ENCODE measurements at places on chromosomes 1 and 21.

DNA sequence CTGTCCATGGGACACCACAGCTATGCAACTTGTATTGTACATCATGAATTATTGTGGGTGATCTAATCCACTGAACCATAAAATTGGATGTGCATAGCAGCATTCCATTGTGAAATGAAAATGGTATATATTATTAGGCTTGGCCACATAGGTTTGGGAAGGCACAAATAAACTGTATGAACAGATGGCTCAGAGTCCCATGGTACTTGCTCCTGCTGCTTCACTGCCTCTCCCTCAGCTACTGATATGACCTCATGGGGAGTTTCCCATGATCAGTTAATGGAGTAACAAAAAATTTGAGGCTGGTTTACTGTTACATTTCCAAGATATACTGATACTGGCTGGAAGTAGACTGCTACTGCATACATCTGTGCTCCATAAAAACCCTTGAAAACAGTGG, 152.7 kb upstream of the NEGR1 start:
- DNase-seq, result no peak

GRCh38 chr1:37342736-37343135, 131.6 kb upstream of the ZC3H12A start:
- no peak for DNase-seq

- DNase-seq, result no peak
Measured at GRCh38 chr1:23588749-23589548, 29.6 kb upstream of the ID3 start.

- DNase-seq, result peak; percentile 41
Measured at GRCh38 chr1:205313563-205314308, 7.8 kb downstream of the NUAK2 start.

Measured in dorsolateral prefrontal cortex (tissue), 122 donors.